RWPE2 (cell line): ENCODE measurements at places on chromosomes 12 and 14.

DNA sequence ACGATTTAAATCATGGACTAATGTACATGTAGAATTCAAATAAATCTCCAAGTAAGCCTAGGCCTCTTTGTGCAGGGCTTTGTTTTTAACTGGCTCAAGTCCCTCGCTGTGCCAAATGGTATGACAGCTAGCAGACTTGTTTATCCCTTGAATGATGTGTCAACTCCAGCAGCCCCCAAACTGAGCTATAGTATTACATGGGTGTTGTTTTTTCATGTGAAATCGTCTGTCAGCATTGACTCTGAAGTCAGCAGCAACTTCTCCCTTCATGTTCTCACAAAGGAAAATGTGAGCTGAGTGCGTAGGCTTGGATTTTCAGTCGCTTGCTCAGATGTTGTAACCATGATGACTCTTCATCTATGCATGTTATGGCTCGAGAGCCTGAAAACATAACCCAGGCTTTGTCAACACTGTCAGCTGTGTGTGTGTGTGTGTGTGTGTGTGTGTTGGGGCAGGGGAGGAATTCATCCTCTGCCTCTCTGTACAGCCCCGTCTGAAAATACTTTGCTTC lies 73.3 kb downstream of the PTHLH start:
- DNase-seq = peak; percentile 55

DNA sequence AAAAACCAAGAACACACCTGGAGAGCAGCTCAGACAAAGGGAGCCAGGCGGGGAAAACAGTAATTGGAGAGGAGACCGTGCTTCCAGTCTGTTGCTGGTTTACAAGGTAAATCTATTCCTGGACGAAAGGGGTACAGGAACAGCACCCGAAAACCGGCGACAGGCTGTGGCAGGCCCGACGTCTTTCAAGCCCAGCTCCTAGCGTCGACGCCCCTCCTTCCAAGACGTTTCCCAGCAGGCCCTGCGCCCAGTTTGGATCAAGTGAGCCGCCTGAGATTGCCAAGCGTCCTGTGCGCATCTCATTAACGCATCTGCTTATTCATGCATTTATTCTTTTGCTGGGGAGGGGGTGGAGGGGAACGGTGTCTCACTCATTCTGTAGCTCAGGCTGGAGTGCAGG lies 1.4 kb downstream of the C12orf56 start:
- no peak for DNase-seq

- no peak for DNase-seq
Observed at GRCh38 chr12:2057795-2058408, 5.1 kb downstream of the CACNA1C start.

DNA sequence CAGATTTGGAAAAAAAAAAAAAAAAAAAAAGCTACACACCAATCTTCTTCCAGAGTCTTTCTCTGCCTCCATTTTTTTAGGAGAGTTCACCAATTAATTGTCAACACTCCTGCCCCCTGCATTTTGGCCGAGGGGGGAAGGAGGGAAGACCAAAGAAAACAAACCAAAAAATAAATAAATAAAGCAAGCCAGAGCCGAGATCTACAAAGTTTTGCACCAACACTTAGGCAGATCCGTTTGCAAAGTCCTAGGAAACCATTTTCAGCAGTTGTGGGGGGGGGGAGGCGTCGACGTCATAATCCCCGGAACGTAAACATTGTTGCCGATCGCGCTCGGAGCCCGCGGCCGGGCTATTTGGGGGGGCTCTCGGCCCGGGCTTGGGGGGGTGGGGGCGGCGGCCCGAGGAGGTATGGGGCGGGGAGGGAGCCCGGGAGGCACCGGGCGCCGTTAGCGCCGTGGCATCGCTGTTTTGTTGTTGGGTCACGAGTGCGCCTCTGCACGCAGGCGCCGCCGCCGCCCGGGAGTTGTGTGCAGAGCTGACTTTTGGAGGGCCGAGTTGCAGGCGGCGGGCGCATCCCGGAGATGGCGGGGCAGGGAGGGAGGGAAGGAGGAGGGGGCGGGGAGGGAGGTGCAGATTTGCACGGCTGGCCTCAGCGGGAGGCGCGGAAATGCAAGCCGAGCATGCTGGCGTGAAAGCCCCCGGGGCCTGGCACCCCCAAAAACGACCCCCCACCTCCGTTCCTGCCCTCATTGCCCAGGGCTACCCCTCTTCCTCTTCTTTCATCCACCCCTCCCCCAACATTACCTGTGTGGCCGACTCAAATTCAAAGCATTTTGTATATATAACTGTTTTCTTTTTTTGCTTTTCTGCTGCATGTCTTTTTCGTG lies 598 bp downstream of the KDM2B start:
- no peak for DNase-seq

DNA sequence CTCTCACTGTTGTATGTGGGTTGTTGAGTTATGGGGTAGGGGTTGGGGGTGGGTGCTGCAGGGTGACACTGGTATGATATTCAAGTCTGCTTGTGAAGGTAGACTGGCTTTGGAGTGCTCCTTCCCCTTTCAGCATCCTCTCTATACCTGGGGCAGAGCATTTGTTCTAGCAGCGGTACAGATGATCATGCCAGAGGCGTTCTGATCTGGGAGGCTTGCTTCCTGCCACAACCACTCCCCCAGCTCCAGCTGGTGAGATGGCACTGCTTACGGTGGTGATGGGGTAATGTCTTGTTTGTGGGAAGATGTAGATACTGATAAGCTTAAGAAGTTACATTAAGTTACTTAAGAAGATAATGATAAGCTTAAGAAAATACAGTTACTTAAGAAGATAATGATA lies 131.8 kb downstream of the ERC1 start:
- no peak for DNase-seq

DNA sequence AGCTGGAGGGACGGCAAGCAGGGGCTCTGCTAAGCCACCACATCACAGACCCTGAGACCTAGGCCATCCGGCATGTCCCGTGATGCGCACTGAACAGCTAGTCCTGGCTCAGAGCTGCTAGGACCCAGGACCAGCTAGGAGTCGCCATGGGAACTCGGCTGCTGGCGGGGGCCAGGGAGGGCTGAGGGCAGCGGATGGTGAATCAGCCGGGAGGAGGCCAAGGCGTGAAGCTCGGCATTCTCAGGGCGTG lies 5.1 kb downstream of the AHNAK2 start:
- DNase-seq = peak; percentile 100

GRCh38 chr12:26112703-26113147 lies 12.1 kb downstream of the BHLHE41 start:
- no peak for DNase-seq

- DNase-seq = no peak
Observed at GRCh38 chr12:124481257-124481750, 86.1 kb downstream of the NCOR2 start.
